NCI-H1436 treated with DMSO at 0.1 percent for 48 hours (cell line): ENCODE measurements at places on chromosomes 5 and 9.

DNA sequence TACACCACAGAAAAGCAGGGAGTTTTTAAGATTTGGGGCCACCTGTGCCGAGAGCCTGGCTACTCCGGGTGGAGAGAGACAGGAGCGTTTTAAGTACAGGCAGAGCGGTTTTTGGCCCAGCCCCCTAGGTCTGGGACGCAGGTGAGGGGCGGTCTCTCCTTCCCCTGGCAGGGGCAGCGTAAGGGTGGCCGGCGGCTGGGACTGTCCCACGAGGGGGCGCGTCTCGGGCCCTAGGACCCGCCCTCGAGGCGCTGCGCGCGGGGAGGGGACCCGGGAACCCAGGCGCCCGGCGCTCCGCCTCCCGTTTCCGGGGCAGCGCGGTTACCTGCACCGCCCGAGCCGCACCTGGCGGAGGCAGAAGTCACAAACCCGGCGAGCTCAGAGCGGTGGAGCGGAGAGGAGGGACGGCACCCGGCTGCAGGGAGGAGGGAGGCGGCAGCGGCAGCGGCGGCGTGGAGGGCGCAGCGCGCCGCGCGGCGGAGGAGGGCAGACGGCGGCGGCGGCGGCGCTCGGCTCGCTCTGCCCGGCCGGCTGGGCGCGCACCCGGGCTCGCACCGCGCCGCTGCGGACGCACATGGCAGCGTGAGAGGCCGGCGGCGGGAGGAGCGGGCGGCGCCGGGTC, at the start of gene WWC1:
Gene WWC1 (plus strand): TSS at position 304 of the 622 bp plus-strand sequence. CDS start 508 bp downstream, outside the sequence.
- DNase-seq: peak; percentile 14

DNA sequence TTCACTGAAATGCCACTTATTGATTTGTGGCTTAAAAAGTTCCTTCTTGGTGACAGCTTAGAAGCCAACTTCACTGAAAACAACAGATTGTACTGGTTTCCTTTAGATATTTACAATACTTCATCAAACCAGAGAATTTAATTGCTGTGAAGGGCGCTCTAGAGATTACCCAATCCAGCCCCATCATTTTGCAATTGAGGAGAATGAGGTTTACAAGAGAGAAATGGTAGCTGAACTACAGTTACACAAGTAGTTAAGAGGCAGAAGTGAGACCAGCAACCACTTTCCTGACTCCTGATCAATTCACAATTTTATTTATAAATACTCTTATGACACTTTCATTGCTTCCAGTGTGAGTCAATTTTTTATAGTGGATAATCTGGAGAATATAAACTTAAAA, 103.5 kb upstream of the APC start:
- no peak for DNase-seq

DNA sequence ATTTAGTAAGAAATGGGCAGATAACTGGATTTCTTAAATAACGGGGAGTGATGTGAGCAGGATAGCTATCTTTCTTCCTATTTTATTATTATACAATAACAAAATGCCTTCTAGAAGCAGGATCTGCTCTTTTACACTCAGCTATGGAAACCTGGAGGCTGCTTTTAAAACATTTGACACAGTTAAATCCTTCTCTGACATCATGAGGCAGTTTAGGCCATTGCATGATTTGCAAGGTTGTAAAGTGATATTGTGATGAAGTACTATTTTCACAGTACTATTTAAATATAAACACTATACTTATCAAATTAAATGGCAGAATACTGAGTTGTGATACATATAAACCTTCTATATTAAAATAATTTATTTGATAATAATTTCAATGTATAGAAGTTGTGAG, 93.9 kb downstream of the ZSWIM6 start:
- no peak for DNase-seq

DNA sequence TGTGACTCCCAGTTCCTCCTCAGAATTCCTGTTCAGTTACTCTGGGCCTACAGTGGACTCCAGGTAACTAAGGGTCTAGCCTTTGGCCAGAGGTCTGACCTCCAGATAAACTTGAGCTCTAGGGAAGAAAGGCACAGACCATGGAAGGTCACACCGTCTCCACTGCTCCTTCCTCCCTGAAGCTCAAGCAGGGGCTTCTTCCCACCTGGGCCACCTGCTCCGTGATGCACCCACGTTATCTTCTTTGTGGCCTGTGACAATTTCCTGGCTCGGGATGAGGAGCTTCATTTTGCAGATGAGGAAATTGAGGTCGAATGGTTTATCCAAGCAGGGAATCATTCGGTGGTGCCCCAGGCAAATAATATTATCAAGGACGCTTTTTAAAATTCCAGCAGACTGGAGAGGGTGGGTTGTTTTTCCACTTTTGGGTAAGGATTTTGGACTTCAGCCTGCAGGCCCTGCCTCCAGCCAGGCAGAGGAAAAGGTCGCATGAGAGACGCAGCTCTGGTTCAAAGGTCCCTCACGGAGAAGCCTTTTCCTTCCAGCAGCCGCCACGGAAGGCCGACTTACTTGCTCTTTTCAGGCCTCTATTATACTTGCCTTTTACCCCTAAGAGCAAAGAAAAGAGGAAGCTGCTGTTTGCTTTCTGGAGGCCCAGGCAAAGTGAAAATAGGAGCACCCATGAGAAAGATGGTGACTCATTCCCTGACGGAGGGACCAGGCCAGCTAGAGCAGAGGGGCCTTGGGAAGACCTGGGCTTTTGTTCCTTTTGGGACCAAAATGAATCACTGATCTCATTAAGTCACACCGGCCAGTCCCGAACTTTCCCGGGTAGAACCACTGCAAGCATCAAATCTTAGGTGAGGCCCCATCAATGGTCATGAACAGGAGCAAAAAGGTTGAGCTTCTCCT, 22.8 kb upstream of the DUSP1 start:
- DNase-seq: no peak

DNA sequence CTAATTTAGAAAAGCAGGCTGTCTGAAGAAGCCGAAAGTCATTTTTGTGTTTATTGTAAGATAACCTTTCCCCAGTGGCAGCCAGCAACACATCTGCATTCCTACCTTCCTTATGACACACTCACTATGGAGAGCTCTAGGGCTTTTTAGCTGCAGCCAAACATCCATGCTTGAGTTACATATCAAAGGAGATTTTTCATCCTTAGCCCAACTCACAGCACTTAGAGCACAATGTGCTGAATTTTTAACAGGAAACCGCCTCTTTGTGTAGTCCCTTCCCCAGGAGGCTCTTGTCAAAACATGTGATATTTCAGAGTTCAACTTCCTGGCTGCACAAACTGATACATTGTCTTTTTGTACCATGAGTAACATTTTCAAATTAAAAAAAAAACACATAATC, 379.2 kb downstream of the CTNND2 start:
- DNase-seq: no peak

GRCh38 chr9:35108946-35109575, 6.1 kb upstream of the STOML2 start:
- no peak for DNase-seq

GRCh38 chr5:74179179-74179578, 461.3 kb downstream of the ENC1 start:
- DNase-seq: no peak
